ENCODE measurements at places on chromosomes 16 and 17.

DNA sequence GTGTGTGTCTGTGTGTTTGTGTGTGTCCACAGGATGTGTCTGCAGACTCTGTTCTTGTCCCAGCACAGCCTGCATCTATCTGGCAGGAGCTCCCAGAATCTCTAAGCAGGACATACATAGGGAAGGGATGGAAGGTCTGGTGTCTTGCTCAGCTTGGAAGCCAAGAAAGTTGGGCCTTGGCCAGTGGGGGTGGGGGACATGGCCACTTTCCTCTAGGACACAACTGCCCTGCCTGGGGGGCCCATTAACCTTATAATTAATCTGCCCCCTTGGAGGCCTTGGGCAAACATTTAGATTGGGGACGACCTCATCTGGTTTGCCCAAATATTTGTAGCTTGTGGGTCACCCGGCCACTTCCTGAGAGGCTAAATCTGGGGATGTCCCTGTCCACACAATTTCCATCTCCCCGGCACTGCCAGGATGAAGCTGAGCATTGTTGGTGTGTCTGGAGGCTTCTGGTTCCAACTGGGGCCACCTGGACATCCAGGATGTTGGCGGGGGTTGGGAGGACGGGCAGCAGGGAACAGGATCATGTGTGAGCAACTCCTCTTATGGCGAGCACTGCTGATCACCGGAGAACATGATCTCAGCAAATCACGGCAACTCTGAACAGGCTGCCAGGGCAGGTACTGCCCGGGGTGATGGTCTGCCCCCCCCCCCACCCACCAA lies 17.2 kb upstream of the FOXF1 start:
- no peak for DNase-seq

GRCh38 chr16:85724126-85724879 lies 26.6 kb downstream of the C16orf74 start:
- DNase-seq: no peak

- DNase-seq: no peak
Observed at GRCh38 chr17:16046966-16047365, 47.3 kb downstream of the TTC19 start.

DNA sequence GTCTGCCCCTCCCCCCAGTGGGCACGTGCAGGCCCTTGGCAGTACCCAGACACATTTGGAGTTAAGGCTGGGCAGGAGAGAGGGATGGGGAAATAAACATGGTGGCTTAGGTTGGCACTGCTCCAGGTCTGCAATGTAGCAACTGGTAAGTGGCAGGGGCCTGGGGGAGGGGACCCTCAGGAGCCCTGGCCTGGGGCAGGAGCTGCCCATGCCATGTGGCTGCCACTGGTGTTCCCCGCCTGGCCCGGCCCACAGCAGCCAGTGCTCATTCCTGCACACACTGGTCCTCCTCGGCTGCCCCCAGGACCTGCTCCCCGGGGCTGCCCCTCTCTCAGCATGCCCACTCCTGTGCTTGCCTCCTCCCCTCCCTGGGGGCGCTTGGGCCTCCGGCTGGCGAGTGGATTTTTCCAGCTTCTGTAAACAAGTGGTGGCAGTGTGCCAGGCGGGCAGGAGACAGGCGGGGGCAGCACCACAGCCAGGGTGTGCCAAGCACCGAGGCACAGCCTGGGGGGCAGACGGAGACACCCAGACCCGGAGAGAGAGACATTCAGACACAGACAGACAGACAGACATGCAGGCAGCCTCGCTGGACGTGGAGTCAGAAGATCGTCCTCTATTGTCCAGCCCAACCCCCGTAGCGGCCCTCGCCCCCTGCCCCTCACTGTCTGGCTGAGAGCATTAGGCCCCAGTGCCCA lies 9.4 kb downstream of the THRA start:
- peak; percentile 95 for DNase-seq

DNA sequence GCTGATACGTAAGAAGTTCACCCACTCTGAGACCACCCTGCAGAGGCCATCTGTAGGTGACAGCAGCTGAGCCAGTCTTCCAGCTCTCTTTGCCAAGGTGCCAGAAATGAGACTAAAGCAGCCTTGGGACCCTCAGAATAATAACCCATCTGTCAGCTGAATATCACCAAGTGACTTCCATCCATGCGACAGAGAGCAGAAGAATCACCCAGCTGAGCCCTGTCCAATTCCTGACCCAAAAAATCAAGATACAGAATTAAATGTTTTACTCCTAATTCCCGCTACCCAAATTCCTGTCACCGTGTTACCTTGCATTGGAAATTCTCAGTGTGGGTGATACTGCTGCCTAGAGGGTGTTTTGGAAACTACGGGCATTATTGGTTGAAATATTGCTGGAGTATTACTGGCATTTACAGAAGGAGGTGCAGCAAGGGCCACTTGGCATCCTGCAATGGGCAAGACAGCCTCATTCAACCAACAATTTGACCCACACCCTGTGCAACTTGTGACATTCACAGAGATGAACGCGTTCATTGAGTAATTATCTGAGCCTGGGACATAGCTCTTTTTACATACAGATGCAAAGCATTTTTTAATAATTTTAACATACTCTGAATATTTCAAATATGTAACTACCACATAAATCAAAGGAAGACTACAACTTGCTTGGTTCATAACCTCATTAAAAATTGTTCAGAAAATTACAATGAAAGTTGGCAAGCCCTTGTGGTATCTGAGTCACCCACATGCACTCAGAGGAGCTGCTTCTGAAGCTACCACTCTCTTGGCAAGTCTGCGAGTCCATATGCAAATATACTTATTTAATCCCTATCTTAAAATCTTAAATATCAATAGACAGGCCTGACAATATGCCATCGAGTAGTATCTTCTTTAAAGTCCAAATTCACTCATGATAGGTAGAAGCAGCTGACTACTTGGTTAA lies 126.6 kb downstream of the C16orf95 start:
- DNase-seq: no peak

- DNase-seq: no peak
Observed at GRCh38 chr17:45313996-45314740, 2.7 kb downstream of the MAP3K14 start.

DNA sequence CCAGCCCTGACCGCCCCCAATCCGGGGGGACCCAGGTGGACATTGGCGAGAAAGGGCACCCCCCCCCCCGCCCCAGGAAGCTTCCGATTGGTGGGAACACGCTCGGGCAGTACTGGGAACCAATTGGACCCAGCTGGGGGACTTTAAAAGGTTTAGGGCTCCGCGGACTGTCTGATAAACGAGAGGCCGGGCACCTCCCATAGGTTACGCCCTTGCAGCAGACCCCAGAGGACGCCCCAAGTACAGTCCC lies 245 bp downstream of the TMEM256 start:
- no peak for DNase-seq

GRCh38 chr17:75645501-75645888 lies 12.3 kb downstream of the SMIM5 start:
- no peak for DNase-seq

GRCh38 chr17:54920819-54921218 lies 20.2 kb downstream of the TOM1L1 start:
- no peak for DNase-seq

DNA sequence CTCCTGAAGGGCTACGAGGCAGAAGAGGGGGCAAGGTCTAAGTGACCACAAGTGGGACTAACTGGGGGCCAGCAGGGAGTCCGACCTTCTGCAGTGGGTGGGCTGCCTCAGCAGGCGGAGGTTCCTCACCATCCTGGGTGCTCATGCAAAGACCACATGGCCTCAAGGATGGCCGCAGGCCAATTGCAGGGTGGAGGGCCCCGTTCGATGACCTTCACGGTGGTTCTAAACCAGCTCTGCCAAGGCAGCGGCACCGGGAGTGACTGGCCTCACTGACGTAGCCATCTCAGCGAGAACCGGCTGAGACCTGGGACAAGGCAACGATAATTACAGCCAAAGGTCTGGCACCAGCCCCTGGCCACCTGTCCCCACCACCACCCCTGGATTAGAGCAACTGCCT lies 5.7 kb downstream of the SMIM5 start:
- DNase-seq: no peak

DNA sequence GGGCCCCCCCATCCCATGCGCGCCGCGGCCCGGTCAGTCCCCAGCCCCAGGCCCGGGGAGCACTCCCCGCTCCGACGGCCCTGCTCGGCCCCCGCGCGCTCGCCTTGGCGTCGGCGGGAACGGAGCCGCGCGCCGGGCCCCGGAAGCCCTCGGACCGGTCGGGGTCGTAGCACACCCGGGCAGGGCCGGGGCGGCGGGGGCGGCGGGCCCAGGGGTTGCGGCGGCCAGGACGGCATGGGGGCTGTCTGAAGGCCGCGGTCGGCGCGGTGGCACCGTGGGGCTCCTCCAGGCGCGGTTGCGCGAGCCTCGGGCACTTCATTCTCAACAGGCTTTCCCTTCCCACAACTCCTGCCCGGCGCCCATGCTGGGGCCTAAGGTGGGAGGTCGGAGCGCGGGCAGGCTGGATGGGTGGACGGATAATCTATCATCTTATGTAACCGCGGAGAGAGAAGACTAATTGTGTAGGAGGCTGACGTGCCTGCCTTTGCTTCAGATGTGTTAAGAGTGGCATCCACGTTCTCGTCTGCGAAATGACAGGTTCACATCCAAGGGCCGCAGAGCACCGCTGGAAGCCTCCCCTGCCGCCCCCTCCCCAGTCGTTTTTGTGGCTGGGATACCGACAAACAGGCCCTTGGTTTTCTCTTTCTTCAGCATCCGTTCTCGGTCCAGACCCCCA lies 708 bp downstream of the BAIAP2 start:
- no peak for DNase-seq

DNA sequence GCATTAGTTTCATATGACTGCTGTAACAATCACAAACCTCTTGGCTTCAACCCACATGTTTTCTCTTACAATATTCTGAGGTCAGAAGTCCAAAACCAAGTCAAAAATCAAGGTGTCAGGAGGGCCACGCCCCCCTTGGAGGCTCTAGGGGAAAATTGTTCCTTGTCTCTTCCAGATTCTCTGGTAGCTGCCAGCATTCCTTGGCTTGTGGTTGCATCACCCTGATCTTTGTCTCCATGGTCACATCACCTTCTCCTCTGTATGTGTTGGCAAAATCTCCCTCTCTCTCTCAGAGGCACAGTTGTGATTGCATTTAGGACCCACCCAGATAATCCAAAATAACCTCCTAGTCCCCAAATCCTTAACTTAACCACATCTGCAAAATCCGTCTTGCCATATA lies 105.8 kb downstream of the GAS7 start:
- DNase-seq: no peak

GRCh38 chr17:62662855-62663254 lies 35.4 kb downstream of the MRC2 start:
- DNase-seq: no peak

GRCh38 chr17:9022573-9023391 lies 1.5 kb downstream of the NTN1 start:
- no peak for DNase-seq

- DNase-seq: no peak
Observed at GRCh38 chr16:84925092-84925772, 86.1 kb downstream of the ZDHHC7 start.

- DNase-seq: peak; percentile 32
Observed at GRCh38 chr17:2749784-2750181, 331 bp upstream of the CCDC92B start.

DNA sequence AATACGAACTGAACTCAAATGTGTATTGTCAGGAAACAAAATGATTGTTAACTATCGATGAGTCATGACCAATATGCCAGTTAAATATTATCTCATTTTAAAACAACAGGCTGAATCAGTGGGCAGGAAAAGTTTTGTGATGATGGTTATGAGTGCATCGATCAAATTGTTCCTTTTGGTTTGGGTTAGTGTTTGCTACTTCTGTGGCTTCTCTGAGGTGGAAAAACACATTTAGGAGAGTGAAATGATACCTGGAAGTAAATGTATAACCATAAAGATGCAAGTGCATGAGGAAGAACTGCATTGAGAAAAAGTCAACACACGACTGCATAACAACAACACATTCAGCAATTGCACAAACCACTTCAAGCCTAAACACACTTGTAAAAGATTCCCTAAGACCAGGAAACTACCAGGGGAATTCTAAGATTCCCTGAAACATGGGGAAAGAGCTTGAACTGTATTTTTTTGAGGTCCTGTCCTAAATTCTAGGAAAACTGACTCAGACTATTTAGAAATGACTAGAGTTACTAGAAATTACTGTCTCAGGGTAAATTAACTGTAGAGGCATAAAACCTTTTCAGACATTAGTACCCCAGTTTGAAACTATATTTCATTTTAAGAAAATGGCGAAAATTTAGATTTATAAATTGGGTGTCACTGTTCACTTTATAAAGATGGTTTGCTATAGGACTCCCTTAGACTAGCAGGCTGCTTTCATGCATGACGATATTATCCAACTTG lies 44.8 kb downstream of the CDYL2 start:
- no peak for DNase-seq
